ENCODE measurements at places on chromosomes 6 and 20. TPM values are rescaled to one million over a fixed set of nuclear protein-coding genes. Genes with fewer than 3 reads are reported as not detected.

DNA sequence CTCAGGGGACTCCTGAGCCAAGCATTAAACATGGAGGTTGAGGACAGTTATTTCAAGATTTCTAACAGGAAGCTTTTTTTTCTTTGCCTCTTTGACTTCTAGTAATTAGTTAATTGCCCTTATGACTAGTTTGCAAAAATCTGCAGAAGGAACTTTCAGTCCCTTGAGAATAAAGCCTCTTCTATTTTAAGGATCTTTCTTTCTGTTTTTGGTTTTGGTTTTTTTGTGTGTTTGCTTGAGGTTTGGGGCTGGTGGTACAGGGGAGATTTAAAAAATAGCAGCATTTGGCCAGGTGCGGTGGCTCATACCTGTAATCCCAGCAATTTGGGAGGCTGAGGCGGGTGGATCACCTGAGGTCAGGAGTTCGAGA lies 259.3 kb downstream of the BMP7 start:
- no peak for DNase-seq

DNA sequence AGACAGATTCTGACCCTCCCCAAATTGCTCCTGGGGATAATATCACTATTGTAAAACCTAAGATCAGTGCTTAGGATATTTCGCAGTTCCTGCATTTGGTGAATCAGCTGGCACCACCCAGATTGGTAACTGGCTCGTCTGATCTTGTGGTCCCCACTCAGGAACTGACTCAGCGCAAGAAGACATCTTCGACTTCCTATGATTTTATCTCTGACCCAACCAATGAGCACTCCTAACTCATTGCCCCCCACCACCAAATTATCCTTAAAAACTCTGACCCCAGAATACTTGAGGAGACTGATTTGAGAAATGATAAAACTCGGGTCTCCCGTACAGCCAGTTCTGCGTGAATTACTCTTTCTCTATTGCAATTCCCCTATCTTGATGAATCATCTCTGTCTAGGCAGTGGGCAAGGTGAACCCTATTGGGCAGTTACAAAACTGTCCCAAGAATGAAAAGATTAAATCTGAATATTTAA lies 55.7 kb upstream of the PRND start:
- no peak for DNase-seq

DNA sequence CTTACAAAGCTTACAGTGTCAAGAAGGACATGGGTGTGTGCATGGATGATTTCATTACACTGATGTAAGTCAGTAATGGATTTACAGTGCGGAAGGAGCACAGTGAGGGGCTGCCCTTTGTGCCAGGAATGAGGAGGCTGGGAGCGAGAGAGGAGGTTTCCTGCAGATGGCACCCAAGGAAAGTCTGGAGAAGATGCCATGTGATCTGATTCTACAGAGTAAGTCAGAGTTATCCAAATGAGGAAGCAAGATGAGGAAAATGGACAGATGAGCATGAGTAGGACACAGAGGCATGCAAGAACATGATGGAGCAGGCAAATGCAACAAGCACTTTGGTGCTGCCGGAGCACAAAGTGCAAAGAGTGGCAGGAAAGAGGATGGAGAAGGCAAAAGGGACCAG lies 29.7 kb downstream of the MAP7 start:
- no peak for DNase-seq

- no peak for DNase-seq
Measured at GRCh38 chr6:54980511-54981275, 134.1 kb downstream of the FAM83B start.

DNA sequence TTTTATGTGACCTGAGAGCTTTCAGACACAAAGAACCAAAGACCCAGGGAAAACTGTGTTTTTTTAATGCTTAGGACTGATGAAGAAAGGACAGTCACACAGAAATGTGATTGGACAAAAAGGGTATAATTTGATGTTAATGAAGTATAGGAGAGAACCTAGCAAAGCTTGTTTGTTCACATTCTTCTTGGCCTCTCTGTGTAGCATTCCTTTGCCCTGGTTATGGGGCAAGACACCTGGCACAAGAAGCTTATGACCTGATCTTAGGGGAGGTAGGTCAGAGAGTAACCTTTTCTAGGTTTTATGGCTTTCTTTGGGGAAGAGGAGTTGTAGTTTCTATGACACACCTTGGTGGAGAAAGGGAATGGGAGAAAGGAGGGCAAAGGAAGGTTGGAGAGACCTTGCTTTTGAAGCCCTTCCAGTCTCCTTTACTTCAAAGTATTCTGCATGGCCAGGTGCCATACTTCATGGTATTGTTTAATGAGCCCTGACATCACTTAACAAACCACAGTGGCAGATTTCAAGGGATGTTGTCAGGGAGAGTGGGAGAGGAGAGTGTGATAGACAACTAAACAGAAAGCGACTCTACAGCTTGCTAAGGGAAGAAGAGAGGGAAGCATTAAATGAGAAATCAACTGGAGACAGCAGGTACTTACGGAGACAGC lies 701.8 kb upstream of the FLRT3 start:
- DNase-seq, result peak; percentile 68

DNA sequence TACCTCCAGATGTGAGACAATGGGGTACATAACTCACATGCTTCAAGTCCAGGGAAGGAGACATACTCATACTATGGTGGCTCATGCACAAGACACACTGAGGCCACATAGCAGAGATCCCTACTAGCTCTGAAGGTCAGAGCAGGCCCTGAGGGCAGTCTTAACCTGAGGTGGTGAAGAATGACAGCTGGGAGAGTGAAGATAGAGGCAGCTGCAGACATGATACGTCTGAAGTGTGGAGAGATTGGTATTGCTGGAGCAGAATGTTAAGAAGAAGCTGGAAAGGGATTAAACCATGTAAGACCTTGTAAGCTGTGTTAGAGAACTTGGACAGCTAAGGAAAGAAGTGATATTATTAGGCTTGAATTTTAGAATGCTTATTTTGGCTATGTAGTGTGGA lies 32.9 kb downstream of the PGM3 start:
- no peak for DNase-seq

DNA sequence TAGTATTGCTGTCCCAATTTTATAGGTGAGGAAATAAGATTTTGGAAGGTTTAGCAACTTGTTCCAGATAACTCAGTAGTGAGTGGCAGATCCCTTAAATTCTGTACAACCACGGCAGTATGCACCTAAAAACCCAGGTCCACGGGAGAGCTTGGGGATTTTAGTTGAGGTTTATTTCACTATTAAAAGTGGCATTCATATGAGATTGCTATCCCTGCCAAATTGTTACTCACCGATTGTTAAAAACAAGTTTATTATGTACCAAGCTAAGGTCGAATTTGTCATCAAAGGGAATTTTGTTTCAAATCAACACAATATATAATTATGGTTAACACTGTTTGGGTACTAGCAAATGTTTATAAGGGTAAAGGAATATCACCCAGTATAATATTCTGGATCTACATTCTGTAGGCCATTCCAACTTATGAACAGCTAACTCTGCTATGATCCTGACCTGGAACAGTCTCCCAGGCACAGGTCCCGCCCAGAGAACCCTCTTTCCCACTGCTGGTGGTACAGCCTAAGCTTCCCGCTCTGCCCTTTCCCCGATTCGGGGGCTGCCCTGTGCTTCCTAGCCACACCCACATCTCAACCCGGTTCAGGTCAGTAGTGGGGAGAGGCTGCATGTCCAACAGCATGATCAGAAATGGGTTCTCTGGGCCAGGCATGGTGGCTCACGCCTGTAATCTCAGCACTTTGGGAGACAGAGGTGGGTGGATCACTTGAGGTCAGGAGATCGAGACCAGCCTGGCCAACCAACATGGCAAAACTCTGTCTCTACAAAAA lies 24.9 kb downstream of the GPLD1 start:
- no peak for DNase-seq

Gene CRISP2
- polyA plus RNA-seq, result 0.20 TPM
